ENCODE measurements at places on chromosomes 2 and 18.

DNA sequence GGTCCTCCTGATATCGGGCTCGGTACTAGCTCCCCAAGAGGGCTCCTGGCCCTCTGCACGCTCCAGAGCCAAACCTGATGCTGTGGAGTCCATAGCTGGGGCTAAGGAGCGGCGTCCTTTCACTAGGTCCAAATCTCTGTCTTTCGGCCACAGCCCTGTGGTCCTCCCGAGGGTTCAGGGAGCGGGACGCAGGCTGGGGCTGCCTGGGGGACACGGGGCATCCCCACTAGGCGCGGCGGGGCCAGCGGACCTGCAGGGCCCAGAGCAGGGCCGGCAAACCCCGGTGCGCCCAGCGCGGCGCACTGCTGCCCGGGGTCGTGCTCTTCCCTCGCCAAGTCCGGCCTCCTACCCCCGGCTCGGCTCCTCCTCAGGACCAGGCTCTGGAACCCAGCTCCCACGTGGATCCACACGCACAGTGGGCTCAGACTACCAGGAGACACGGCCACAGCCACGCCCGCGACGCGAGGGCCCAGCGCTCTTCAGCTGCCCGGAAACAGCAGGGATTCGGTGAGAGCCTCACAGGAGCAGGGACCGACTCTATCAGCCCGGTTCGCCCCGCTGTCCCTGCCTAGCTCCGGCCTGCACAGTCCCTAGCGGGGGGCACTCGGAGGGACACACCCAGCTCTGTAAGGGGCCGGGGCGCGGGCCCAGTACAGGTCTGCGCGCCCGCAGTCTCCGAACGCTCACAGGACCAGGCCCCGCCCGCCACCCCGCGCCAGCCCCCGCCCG, 593 bp downstream of the ZNF514 start:
- no peak for DNase-seq

DNA sequence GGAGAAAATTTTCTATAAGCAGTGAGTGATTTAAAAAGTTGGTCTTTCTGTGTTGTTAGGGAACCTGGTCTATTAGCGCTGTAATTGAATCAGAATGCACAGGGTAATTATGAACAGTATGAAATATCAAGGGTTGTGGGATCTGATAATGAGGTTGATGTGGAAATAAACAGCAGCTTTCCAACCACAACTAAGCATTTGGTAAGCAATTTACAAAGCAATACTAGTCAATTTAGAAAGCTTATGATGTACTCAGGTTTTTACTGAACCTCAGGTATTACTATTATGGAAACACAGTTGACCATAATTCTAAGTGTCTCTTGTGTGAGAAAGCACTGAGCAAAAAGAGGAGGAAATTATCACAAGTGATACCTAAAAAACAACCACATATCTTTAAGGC, 11.0 kb upstream of the SMCHD1 start:
- no peak for DNase-seq

DNA sequence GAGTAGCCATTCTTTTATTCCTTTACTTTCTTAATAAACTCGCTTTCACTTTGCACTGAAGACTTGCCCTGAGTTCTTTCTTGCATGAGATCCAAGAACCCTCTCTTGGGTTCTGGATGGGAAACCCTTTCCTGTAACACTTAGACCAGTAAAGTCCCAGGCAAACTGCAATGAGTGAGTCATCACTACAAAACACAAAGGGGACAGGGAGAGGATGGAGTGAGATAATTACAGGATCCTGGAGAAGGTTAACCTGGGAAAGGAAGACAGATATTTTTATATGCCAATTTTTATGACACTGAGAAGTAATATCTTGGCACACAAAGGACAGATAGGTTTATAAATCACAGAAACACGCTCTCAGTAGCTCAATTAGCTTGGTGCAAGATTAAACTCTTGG, 48.7 kb downstream of the EHD3 start:
- no peak for DNase-seq

DNA sequence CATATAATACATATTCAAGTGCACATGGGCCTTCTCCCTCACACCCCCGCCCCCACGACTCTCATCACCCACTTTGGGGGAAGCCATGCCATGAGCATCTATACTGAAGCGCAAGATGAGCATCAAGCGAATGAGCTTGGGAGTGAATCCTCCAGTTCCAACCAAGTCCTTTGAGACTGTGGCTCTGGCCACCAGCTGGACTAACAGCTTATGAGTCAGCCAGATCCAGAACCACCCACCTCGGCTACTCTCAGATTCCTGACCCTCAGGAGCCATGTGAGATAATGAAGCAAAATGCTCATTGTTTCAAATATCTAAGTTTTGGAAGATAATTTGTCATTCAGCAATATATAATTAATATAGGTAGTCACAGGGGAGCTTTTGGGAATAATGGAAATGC, 22.2 kb upstream of the IL1RL1 start:
- DNase-seq: no peak

DNA sequence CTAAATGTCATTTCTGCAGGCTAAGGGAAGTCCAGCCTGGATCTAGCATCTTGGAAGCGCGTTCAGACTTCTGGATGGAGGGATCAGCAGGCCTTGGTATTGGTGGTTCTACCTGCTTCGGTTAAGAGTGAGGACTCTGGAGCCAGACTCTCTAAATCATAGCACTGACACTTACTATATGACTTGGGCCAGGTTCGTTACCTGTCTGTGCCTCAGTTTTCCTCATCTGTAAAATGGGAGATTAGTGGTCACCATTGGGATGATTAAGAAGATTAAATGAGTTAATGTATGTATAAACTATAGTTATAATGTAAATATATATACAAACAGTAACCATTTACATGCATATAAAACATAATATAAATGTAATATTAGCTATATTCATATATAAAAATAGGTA, 995 bp upstream of the ICOS start:
- no peak for DNase-seq

DNA sequence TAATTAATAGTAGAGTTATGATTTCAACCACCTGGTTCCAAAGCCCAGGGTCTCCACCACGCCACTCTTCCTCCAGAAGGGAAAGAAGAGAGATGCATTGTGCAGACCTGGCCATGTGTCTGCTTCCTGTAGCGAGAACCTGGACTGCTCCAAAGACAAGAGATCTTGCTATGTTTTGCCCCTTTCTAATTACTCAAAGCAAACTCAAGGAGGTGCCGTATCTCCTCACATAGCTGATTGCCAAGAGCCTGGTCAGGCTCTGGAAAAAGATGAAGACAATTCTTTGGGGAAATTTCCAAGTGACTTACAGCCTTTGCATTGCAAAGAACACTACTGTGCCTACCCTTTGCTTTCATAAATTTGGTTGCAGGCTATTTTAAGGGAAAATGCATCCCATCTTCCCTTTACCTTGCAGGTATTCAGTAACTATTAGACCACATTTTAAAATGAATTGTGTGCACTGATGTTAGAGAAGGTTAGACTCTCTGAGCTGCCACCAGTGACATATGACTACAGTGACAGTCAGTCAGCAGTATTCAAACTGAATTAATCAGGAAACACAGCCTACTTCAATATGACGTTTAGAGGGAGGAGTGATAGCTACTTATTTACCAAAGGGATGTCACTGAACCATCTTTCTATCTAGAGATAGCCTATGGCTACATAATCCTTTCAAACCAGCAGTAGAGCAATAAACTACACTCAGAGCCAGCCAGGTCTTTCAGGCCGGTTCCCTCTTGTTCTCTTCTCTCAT, 842.1 kb upstream of the FANCL start:
- peak; percentile 1 for DNase-seq

GRCh38 chr2:109102588-109103233, 26.3 kb upstream of the SH3RF3 start:
- DNase-seq: peak; percentile 16

GRCh38 chr18:3495691-3496430, 45.9 kb downstream of the TGIF1 start:
- no peak for DNase-seq

GRCh38 chr18:9404565-9405060, 70.0 kb downstream of the TWSG1 start:
- no peak for DNase-seq

Data from iPS DF 6.9 (cell line).